ENCODE measurements at places on chromosomes 1 and 21.

- no peak for DNase-seq
Measured at GRCh38 chr1:206985162-206985749, 15.0 kb upstream of the FCAMR start.

- no peak for DNase-seq
Measured at GRCh38 chr1:60963167-60963940, 119.0 kb upstream of the NFIA start.

DNA sequence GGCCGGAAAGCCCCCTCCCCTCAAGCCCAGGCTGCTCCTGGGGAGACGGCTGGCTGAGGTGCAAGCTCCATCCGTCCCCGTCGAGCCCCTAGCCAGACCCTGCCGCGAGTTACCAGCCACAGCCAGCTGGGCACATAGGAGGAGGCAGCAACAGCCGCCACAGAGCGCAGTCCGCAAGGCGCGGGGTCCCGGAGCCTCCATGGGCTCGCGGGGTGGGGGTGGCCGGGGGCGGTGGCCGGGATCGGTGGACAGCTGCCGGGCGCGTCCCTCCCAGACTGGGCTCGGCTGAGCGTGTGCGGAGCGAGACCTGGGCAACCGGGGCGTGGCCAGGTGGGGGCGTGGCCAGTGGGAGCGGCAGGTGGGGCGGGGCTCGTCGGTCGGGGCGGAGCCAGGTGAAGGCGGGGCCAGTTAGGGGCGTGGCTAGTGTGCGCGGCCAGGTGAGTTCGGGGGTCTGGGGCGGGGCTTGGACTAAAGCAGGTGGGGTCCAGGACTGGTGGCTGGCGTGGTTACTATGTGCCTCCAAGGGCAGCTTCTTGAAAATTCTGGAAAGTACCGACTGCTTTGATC is at the start of gene CD164L2:
Gene CD164L2, minus strand, starts transcription at position 295 of the 567 bp plus-strand sequence. Its CDS starts 94 bp downstream, at position 201.
- peak; percentile 65 for DNase-seq

DNA sequence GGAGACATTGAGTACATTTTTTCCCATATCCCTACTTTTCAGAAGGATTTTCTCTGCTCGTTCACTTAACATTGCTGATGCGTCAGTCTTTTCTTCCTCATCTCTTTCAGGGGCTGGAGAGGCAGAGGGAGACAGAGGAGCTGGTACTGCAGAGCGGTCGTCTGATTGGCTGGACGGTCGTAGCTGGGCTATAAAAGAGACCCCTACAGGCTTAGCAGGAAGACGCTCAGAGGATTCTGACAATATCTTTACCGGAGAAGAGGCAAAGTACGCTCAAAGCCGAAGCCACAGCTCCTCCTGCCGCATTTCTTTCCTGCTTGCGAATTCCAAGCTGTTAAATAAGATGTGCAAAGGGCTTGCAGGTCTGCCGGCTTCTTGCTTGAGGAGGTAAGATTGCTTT is at the start of gene RGS4:
Gene RGS4, plus strand, starts transcription at position 220 of the 400 bp plus-strand sequence. Its CDS starts 124 bp downstream, at position 344.
- no peak for DNase-seq

DNA sequence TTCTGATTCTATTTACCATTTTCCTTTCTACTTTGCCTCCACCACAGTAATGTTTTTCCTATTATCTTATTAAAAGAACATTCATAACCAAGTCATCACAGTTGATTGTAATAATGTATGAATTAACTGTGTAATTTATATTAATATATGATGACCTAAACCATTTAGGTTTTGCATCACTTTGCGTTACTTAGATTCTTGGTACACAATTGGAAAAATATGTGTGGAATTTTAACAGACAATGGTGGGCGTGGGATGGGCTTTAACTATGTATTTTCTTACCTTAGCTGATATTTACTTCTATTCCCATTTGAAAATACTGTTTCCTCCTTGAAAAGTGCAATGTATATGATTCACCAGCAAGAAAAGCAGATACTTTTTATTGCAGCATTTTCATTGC is 3.6 kb downstream of the KRTAP21-3 start:
- DNase-seq = no peak

- DNase-seq = no peak
Measured at GRCh38 chr1:112507921-112508277, 866 bp upstream of the WNT2B start.

- DNase-seq = no peak
Measured at GRCh38 chr21:35219291-35219690, 170.2 kb upstream of the RUNX1 start.
